Tongue (tissue), 3 donors: ENCODE measurements at places on chromosomes 1 and 21. TPM values are rescaled to one million over a fixed set of nuclear protein-coding genes. Genes with fewer than 3 reads are reported as not detected.

GRCh38 chr1:152005360-152005912 lies 11.8 kb upstream of the S100A10 start:
- DNase-seq, result no peak

- no peak for DNase-seq
Measured at GRCh38 chr1:5971471-5972197, 20.6 kb downstream of the NPHP4 start.

DNA sequence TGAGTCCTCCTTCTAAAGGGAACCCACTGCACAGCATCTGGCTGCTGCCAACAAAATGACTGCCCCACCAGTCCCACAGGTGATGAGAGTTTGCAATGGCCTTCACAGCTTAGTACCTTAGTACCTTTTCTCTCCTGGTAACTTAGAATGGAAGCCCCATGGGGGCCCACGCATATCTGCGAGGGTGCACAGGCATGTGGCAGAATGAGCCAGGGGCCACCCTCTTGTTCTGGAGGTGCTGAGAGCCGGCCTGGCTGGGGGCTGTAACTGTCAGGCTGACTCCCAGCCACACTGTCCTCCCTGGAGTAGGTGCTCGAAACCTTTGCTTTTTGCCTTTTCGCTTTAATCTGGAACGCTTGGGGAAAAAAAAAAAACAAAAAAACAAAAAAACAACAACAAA lies 185.1 kb downstream of the DHRS3 start:
- no peak for DNase-seq

DNA sequence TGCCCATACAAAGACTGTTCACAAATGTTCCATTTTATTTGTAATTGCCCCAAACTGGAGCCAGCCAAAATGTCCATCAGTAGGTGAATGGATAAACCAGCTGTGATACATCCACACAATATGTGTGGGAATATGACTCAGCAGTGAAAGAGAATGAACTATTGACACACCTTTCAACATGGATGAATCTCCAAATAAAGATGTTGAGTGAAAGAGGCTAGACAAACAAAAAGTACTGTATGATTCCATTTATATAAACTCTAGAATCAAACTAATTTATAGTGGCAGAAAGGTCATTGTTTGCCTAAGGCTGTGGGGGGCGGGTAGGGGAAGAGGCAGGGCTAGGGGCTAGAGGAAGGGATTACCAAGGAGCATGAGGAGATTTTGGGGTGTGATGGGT lies 4.5 kb downstream of the DHCR24 start:
- DNase-seq, result no peak

GRCh38 chr1:98034505-98034904 lies 113.7 kb upstream of the DPYD start:
- DNase-seq, result no peak

DNA sequence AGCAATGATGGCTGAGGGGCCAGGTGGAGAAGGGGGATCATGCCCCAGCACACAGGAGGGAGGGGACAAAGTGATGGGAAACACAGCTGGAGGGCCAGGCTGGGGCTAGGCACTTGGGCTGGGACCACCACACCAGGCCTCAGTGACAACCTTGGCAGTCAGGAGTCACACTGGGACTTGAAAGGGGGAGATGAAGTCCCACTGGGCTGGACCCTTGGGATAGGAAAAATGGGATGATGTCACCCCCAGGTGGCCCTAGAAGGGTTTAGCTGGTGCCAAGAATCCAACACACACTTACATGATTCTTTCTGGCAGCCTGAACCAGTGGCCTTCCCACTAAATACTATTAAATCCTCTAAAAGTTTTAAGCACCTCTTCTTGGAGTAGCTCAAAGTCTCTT lies 17.1 kb downstream of the ZBTB17 start:
- no peak for DNase-seq

DNA sequence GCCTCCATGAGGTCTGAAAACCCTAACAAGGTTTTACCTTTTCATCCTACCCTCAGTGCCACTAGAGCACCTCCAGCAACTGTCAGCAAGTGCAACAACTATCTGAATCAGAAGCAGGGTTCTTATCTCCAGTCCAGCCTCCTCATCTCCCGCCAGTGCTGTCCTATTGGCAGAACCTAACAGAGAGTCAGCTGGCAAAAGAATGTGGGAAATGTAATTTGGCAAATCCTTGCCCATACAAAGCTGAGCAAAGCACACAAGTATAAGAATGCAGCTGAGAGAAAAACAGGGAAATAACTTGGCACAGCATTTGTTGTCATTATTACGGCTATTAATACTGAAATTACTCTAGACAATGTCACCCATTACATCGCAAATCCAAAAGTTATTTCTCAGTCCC lies 124.2 kb downstream of the ATP6V1G3 start:
- DNase-seq, result peak; percentile 35

DNA sequence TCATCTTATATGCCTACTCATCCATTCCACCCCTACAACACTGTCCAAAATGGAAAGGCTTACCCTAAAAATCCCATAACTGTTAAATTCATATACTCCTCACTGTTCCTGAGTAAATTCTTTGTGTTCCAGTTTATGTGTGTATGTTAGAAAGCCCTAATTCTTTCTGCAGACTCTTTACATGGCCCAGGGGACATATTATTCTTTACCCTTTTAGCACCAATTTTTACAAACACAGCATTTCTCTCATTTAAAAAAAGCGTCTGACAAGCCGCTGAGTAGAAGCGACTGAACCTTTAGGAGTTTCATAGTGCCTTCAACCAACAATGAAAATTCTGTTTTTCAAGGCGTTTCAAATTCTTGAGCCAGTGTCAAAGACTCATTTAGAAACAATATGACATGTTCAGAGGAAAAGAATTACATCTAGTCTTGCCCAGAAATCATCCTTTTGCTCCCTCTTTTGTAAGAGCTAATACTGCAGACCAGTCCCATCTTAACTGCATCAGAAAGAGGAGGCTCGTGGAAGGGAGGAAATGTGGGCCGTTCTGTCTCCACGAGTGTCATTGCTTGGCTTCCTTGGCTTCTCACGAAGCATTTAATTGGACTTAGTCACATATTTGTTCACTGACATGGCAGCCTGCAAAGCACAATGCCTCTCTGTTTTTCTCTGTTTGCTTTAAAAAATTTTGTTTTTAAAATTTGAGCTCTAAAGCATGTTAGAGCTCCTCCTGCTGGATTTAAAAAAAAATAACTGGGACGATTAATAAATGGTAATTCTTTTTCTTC lies 21.3 kb upstream of the C1orf105 start:
- DNase-seq, result peak; percentile 95

GRCh38 chr1:236699366-236699765 lies 13.1 kb downstream of the ACTN2 start:
- DNase-seq, result no peak

DNA sequence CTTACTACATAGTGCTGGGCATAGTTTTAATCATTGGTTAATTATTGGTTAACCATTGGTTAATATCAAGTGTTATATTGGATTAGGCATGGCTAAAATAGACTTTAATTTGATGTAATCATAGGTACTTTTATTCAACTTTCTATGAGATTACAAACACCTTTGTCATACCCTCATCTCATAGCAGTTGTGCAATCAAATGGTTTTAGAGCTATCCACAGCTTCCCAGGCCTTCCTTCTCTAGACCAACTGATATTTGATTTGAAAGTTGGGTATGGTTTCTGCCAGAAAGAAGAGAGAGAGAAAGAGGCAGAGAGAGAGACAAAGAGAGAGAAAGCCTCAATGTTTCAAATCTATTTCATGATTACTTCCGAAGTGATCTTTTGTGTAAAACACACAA lies 9.6 kb upstream of the RGS1 start:
- DNase-seq, result no peak

DNA sequence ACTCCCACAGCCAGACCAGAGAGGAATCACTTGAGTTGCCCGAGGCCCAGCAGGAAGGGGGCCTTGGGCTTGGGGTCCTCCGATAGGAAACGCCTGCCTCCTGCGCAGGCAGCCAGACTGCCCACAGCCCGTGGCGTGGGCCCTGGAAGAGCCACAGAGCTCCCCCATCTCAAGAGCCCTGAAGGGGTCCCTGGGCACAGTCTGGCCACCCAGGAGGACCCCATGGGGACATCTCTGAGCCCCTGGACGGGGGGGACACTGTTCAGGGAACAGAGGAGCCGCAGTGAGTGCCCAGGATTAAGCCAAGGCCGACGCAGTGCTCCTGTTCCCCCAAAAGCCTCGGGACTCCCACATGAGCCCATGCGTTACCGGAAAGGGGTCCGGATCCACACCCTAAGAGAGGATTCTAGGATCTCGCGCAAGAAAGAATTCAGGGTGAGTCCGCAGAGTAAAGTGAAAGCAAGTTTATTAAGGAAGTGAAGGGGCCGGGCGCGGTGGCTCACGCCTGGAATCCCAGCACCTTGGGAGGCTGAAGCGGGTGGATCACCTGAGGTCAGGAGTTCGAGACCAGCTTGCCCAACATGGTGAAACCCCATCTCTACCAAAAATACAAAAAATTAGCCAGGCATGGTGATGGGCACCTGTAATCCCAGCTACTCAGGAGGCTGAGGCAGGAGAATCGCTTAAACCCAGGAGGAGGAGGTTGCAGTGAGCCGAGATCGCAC lies 38.1 kb upstream of the LBR start:
- DNase-seq, result no peak

- DNase-seq, result no peak
Measured at GRCh38 chr1:27132624-27133023, 22.3 kb downstream of the SLC9A1 start.

GRCh38 chr1:211133393-211133835 lies 534 bp downstream of the KCNH1 start:
- peak; percentile 14 for DNase-seq

GRCh38 chr1:61182049-61182448 lies 99.7 kb downstream of the NFIA start:
- DNase-seq, result peak; percentile 80

DNA sequence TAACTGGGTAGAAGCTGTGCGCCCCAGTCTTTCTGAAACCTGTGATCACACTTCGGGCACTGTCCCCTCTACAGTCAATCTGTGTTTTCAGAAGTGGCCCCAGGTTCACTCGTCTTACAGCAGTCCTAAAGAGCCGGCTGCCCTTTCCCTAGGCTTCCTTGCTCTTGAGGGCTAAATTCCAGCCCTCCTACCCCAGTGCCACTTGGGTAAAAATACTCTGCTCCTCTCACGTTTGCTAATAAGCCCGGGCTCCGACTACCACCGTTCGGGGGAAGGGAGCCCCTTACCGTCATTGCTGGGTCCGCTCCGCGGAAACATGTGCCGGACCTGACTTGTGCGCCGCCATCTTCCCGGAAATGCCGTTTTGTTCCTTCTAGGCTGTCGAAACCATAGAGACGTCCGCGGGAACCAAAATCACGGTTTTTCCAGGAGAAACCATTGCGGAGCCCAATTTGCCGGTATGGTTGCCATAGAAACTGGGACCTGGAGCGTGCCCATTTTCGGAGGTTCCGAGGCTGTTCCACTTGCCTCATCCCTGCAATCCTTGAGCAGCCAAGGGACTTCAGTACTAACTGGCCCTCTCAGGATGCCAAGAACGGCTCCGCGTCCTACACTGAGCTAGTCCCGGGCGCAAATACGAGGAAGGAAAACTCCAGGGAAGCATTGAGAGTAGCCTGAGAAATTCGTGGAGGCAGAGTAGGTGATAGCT lies at the start of gene GPATCH4:
Gene GPATCH4, minus strand, starts transcription at position 358 of the 709 bp plus-strand sequence.
- peak; percentile 92 for DNase-seq

DNA sequence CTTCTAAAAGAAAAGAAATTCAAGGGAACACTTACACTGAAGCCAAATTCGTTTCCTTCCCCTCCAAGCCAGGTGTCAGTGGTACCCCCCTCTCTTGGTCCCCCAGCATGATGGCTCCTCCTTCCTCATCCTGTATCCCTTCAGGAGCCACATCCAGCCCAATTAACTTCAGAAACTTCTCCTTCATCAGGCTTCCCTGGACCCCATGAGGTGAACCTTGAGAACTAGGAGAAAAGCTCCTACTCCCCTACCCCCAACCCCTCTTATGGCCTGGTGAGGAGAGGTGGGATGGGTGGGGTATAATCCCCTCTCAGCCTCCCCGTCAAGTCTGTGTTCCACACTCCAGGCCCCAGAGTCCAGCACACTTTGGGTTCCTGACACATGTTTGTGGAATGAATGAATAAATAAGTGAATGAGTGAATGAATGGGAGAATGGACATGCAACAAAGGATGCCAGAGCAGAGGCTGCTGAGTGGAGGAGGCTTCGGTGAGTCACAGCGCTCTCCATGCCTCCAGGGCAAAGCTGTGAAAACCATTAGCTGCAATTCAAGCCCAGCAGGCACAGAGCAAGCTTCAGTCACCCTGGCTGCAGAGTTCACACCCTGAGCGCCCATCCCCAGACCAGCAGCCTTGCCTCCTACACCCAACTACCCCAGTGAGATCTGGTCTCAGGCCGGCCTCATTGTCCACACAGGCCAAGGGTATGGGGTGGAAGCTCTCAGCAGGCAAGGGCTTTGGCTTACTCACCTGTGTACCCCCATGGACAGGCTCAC lies 43.8 kb downstream of the BATF3 start:
- no peak for DNase-seq

GRCh38 chr1:187326557-187326956 lies 497.8 kb downstream of the PLA2G4A start:
- DNase-seq, result no peak

DNA sequence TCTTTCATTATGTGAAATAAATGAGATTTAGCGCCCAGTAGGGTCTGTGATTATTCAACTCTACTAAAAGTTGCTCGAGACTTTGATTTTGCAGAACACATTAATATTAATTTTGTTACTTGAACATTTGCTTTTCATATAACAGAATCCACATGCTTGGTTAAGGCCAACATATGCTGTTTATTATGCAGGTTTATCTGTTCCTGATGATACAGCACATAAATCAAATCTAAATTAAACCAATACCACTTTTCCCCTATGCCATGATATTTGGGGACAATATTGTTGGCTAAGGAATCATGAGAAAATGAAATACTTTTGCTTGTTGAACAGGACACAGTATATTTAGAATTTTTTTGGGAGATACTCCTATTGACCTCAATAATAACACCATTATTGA lies 291.1 kb downstream of the USP25 start:
- DNase-seq, result no peak

DNA sequence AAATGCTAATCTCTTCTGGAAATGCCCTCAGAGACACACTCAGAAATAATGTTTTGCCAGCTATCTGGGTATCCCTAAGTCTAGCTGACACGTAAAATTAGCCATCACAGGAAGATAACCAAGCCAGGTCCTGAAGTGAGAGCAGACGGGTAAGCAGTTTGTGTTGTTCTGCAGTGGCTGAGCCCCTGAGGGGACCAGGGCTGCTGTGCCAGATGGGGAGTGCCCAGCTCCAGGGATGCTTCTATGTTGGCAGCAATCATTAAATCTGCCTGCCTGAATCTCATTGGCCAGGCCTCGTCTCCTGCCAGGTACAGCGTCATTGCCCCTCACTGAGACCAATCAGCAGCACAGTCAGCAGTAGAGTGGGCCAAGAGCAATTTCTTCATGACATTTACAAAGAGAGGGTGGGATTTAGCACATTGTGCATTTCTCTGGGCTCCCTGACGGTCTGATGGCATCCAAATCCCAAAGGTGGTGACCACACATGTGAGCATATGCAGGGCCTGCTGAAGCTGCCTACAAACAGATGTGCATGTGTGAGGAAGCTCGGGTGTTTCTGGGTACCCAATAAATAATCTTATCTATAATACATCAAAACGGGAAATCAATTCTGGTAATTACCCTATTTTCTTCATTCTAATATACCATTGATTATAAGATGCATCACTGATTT lies 58.7 kb upstream of the LRRN2 start:
- no peak for DNase-seq

- DNase-seq, result peak; percentile 30
Measured at GRCh38 chr1:168468822-168469221, 75.0 kb downstream of the XCL2 start.

- DNase-seq, result no peak
Measured at GRCh38 chr1:52506920-52507546, 45.9 kb downstream of the TUT4 start.

Gene PERM1
- 38.4 TPM for total RNA-seq

Gene MNDA
- total RNA-seq, result 5.9 TPM

Gene KANK4
- total RNA-seq, result 16.1 TPM

Gene OR2G3
- total RNA-seq, result not detected

Gene TFF3
- total RNA-seq, result 30.9 TPM
